NCI-H1694 treated with DMSO at 0.1 percent for 48 hours (cell line): ENCODE measurements at places on chromosomes 2 and 18.

DNA sequence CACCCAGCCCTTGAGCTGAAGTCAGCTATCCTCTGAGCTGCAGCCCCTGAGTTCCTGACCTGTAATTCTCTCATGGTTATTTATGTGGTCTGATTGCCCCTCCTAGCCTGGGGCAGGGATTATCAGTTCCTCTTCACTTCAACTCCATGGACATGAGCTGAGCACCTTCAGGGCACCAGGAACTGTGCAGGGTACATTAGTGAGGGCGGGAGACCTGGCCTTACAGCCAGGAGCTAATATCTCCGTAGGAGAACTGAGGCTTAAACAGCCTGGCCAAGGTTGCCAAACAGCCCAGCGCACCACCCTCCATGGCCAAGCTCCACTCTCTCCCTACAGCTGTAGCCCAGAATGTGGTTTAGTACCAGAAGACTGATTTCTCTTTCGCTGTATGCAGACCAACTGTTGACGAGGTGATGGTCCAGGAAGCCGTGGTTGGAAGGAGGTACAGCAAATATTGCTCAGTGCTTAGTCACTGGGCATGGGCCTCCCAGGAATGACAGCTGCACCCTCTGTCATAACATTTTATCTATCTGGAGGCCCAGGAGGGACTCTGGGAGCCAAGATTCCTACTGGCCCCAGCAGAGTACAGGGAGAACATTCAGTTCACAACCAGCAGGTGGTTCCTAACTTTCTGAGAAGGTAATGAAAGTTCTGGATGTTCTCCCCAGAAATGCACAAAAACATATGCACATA, 228.7 kb upstream of the SIX2 start:
- DNase-seq: no peak

DNA sequence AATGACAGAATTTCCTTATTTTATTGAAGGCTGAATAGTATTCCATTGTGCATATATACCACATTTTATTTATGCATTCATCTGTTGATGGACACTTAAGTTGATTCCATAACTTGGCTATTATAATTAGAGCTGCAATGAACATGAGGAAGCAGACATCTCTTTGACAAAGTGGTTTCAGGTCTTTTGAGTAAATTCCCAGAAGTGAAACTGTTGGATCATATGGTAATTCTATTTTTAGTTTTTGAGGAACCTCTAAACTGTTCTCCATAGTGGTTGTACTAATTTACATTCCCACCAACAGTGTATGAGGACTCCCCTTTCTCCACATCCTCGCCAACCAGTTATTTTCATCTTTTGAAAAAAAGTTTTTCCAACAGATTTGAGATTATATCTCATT, 77.5 kb downstream of the TMEM200C start:
- no peak for DNase-seq

DNA sequence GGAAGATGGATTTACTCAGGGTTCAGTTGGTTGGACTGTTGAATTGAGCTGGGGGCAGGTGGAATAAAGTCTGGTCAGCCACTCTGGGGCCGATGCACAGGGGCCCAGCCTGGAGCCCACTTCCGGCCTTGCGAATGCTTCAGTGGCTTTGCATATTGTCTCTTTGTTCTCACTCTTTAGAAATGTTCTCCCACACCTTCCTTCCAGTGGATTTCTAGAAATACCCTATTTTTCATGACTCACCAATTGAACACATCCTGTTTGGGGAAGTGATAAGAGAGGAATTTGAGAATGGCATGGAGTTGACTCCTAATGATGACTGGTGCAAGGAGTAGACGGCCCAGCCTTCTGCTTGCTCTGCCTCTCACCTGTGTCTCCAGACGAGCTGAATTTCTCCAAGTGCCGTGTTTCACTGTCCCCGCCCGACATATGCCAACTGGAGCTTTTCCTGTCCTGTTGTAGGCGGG, 28.1 kb downstream of the ASAP2 start:
- no peak for DNase-seq

DNA sequence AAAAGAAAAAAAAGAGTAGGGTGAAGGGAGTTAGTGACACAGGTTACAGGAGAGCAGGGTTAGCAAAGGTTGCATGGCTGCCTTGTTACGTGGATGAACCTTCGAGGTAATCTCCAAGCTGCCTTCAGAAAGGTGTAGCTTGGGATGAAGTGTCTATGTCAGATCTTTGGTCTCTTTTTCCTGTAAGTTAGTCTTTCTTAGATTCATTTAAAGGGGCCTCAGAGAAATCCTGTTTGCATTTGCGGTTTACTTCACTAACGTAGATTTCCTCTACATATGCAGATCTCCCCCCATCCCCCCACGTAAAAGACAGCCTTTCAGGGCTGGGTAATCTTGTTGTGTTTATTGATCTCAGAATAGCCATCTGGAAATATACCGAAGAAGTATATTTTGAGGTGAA, 83.7 kb downstream of the MTA3 start:
- DNase-seq: no peak

DNA sequence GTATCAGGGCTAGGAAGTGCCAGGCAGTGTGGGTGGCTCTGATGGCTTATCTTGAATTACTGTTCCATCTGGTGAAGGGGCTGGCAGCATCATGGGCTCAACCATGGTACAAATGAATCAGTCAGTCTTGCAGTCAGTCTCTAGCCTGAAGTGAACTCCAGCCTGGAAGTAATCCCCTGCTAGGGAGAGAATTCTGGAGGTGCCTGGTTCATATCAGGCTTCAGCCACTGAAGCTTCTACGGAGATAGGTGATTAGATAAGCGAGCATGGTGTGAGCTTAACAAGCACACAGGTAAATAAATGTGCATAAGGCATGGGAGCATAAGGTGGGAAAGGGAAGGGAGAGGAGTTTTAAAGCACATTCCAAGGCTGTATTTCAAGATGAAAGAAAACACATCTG, 541.7 kb downstream of the MBD2 start:
- no peak for DNase-seq

DNA sequence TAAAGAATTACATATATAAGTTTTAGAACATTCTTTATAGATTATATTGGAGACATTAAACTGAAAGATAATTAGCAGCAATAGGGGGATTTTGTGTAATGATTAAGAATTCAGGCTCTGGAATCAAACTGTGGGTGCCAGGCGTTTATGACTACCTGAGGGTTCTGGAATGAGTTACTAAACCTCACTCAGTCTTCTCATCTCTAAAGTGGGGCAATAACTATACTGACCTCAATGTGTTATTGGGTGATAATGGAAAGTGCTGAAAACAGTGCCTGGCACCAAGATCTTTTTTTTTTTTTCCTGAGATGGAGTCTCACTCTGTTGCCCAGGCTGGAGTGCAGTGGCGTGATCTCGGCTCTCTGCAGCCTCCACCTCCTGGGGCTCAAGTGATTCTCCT, 7.2 kb downstream of the SERPINB8 start:
- DNase-seq: no peak

DNA sequence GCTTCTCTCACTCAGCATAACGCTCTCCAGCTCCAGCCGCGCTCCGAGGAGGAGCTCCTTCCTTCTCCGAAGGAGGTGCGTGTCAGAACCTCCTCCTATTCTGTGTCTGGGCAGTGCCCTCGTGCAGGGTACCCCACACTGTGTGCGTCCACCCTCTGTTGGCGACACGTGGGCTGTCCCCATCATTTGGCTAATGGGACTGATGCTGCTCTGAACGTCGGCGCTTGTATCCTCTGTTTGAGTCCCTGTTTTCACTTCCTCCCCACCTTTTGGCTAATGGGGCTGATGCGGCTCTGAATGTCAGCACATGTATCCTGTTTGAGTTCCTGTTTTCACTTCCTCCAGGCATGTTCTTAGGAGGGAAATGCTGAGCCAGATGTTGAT, 22.2 kb downstream of the KCNG2 start:
- DNase-seq: no peak

DNA sequence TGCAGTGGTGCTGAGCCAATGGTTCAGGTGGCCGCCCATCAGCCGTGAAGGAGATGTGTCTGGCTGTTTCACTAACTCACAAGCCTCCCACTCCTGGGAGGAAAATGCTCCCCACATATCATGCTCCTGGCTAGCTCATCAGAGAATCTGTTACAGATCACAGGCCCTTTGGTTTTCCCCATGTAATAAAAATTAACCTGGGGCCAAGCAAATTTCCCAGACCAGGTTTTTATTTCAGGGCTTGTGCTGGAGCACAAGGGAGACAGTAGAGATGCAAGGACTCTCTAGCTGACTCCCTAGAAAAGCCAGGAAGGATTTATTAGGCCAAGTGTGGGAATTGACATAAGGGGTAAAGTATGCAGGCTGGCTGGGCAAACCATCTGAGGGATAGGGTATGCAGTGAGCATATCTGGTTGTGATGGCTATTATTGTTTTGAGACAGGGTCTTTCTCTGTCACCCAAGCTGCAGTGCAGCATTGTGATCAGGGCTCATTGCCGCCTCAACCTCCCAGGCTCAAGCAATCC, 40.6 kb upstream of the CCBE1 start:
- no peak for DNase-seq

- no peak for DNase-seq
Observed at GRCh38 chr2:198597648-198598047, 793.3 kb downstream of the PLCL1 start.

DNA sequence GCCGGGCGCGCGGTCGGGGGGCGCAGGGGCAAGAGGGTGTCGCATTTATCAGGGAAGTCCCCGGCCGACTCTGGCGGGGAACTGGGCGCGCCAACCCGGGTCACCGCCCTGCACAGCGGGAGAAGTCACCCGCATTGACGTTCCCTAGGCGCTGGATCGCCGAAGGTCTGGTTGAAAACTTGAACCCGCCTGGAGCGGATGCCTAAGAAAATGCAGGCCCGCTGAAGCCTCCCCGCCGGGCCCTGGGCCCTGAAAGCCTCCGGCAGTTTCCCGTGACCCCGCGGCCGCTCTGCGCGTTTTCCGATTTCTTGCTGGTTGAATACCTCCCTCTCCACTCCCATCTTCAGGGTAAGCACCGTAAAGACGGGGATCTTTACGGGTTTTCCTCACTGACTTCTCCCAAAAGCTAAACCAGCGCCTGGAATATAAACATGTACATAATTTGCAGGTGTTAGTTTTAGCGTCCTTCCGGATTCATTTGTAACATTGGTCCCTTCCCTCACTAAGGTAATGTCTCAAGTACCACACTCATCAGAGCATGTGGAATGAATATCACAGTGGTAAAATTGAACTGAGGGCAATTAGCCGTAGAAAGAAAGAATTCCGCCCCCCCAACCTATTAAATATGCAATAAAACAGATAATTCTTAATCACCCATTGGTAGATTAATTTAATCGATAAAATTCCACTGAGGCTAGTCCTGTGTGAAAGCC, 675 bp upstream of the SPIRE1 start:
- DNase-seq: no peak

DNA sequence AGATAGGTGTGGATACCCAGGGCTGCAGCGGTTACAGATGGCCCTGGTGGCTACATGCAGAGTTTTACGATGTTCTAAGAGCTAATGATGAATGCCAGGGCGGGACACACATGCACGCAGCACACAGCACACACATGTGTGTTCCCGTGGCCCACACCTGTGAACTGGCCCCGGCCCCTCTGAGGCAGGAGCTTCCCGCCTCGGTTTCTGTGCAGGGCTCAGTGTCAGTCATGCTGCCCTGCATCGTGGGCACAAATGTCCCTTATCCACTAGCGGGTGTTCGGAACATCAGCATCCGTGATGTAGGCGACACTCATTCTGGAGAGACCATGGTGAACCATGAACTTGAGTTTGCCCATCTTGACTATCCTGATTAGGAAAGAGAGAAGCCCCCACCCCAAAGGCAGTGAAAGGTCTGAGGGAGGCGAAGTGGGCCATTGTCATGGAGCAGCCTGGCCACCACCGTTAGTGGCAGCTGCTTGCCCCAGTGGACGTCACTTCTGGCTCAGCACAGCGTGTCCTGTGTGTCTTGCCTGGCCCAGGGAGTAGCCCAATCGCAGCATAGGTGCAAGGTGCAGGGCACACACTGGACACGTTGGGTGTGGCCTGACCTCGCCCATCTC, 43.8 kb downstream of the DCDC2C start:
- DNase-seq: no peak

GRCh38 chr2:9658972-9659371, 28.2 kb upstream of the YWHAQ start:
- no peak for DNase-seq

DNA sequence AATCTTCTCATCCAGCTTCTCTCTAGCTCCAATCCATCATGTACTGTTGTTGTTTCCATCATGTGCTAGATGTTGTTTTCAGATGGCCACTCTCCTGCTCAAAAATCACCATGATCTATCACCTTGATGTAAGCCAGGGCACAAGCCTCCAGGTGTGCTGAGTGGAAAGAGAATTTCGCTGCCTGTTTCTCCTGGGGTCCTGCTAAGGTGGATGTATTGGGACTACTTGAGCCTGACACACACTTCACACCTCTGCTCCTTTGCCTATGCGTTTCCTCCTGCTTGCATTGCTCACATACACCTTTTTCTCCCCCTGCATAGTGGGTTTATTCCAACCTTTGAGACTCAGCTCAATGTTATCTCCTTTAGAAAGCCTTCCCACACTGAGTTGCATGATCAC, 287.6 kb downstream of the CYRIA start:
- no peak for DNase-seq
